Spinal cord (tissue), 10 donors: ENCODE measurements at places on chromosomes 4 and X. TPM values are rescaled to one million over a fixed set of nuclear protein-coding genes. Genes with fewer than 3 reads are reported as not detected.

Gene NR0B1
- polyA plus RNA-seq = 5.2 TPM

Gene DGKK
- polyA plus RNA-seq = 17.7 TPM

Gene AFM
- polyA plus RNA-seq = not detected

Gene FAM9B
- 0.38 TPM for polyA plus RNA-seq

Gene MTMR8
- polyA plus RNA-seq = 1.9 TPM

Gene IGSF1
- 17.3 TPM for polyA plus RNA-seq

Gene DMD
- 28.4 TPM for polyA plus RNA-seq

Gene ADGRL3
- polyA plus RNA-seq = 76.2 TPM
